ENCODE measurements at places on chromosomes 5 and 9. TPM values are rescaled to one million over a fixed set of nuclear protein-coding genes. Genes with fewer than 3 reads are reported as not detected.

The CATSPER3 gene
- total RNA-seq, result 1.2 TPM

The LHX2 gene
- 189 TPM for total RNA-seq

DNA sequence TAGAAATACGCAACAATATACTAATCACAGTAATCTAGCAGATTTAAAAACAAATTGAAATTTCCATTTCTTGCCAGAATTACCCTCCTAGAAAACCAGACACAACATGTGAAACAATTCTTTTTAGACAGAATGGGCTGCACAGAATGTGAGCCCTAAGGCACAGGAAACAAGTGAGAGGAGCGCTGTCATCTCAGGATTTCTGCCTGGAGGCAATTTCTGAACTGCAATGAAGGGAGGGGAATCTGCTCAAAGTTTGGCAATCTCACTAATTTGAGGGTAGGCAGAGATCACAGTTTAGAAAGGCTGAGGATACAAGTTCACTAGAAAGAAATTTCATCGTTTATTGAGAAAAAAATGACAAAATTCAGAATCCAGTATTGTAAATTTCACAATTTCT, 70.3 kb downstream of the INIP start:
- no peak for DNase-seq

DNA sequence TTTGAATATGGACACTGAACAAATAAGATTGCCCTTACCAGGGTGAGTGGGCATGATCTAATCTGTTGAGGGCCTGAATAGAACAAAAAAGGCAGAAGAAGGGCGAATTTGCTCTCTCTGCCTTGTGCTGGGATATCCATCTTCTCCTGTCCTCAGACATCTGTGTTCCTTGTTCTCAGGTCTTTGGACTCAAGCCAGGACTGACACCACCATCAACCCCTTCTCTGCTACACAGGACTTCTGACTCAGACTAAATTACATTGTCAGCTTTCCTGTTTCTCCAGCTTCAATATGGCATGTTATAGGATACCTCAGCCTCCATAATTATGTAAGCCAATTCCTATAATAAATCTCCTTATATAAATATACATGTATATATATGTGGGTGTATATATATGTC, 40.8 kb upstream of the SLCO6A1 start:
- DNase-seq, result no peak

DNA sequence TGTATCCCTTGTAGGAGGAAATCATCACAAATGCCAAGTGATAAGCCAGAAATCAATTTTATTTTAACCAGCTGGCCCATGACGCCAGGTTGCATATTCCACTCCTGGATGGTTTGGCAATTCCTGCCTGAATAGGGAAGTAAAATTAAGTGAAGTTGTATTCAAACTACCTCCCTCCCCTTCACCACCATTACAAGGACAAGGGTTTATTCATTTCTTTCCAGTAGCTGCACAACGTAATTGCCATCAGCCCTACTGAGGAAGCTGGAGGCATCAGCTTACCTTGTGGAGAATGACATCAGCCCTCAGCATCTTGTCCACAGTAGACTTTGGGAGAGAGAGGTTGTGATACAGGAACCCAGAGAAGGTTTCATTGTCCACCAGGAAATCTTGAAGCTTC, 66.6 kb downstream of the ABCA1 start:
- no peak for DNase-seq

DNA sequence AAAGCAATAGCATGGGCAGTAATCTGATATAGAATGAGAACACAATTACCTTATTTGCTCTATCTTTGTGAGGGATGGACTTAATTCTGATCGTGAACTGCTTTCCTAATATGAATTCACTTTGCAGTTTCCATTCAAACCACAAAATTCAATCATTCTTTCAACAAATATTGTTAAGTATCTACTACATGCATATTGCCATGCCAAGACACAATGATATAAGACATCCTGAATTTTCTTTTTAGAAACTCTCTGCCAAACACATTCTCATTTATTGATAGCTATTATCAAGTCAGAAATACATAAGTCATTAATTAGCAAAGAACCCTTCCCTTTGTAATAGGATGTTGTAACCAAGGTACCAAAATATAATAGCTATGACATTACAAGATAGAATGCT, 121.6 kb upstream of the TARS1 start:
- no peak for DNase-seq

DNA sequence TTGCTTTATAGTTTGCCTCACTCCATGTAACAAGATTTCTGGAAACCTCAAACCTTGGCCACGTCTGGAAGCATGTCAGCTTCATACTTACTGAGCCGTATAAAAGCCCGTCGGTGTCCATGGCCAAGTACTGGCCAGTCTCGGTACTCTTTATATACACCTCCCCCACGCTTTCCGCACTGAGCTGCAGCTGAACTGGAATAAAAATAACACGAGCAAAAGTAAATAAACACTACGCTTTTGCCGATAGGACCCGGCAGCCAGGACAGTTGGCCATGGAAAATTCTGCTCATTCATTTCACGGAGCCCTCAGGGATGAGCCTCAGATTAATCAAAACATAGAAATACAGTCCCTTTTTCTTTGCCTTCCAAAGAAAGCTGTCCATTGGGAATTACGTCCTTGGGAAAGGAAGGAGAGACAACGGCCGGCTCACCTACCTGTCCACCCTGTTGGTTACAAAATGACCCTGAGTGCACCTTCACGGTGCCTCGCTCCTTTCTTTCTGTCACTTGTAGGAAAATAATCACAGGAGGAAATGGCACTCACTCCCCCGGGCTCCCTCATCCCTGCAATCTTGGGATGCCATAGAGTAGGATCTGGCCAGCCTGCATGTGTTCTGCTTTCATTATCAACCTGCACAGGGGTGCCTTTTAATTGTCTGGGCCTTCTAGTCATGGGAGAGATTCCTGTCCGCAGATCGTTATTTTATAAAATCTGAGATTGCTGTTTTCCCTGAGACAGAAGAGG, 85.1 kb downstream of the FGF1 start:
- DNase-seq, result no peak

GRCh38 chr5:135718151-135718550, 116.3 kb upstream of the SLC25A48 start:
- no peak for DNase-seq

GRCh38 chr9:108224716-108225115, 631.1 kb downstream of the ACTL7B start:
- no peak for DNase-seq

DNA sequence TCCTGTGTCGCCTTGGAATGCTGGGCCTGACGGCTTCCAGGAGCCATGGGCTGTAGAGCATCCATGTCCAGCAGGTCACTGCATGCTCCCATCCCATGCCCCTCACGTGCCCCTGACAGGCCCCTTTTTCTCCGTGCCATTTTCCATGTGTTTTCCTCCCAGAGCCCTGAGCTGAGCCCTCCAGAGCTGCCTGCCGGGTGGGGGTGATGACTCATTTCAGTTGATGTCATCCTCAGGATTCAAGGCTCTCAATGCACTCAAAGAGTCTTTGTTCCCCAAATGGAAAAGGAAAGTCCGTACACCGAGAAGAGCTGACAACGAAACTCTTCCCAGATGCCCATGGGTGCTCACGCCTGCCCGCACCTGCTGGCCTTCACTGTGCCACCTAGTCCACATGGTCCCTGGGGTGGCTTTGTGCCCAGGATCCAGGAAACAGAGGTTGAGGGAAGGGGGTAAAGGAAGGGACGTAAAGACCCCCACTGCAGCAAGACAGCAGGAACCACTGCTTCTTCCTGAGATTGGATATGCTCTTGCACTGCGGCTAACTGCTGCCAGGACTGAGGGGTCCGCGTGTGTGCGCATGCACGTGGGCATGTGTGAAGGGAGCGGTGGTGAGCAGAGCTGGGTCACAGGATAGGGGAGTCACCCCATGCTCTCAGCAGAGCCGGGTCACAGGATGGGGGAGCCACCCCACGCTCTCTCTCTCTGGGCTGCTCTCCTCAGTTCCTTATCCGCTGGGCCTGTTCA, 27.6 kb downstream of the COL15A1 start:
- DNase-seq, result peak; percentile 43

DNA sequence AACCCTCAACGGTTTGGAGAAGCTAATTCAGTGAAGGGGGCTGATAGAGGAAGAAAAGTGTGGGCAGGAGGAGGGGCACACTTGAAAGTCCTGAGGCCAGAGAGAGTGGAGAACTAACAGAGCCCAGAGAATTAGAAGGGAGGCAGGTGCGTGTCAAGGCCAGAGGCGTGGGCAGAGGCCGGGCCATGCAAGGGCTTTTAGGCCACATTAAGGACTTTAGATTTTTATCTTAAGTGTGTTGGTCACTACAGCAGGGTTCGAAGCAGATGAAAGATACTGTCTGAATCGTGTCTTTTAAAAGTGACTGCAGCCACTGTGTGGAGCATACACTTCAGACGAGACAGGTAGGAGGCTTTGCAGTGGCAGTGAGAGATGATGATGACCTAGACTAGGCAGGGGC, 6.7 kb downstream of the ADRA1B start:
- DNase-seq, result no peak

DNA sequence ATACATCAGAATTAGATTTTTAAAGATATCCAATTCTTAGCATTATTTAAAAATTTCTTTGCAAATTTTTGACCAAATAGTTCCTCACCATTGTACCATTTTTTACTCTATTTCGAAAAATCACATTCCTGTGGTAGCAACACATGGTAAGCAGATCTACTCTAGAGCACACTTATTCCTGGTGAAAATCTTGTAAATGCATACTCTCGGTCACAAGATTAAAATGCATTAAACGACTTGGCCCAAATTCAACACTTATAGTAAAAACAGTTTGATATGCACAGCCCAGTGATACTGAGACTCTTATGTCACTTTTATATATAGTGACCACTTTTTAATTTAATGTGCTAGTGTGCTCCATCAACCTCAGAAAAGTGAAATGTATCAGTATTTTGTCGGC, 208.8 kb upstream of the TARS1 start:
- DNase-seq, result no peak

DNA sequence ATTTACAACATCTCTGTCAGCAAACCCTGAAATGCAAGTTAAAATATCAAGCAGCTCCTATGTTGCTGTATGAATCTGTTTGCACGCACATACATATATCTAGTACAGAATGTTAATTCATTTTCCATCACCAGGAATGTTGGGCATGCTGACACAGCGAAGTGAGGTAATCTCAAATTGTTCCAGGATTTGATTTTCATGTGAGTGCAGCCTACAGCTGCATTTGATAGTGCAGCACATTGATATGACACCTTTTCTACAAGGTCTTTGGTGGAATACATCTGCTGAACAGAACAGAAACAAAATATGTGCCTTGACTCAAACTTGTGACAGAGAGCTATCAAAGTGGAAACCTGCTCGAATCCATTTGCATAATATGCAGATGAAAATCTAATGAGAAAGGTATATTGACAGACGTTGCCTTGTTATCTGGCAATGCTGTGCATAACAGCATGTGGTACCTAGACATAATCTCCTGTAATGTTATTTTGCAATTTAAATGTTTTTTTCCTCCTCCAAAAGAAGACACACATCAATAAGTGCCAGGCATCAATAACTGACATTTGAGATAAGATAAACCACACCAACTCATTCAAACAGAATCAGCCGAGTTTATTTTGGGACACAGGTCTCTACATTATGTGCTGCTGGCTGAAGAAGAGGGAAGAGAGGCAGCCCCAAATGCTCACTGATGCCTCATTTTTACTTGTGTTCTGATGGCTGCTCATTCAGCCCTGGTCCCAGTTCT, 512.2 kb downstream of the ZNF608 start:
- no peak for DNase-seq

DNA sequence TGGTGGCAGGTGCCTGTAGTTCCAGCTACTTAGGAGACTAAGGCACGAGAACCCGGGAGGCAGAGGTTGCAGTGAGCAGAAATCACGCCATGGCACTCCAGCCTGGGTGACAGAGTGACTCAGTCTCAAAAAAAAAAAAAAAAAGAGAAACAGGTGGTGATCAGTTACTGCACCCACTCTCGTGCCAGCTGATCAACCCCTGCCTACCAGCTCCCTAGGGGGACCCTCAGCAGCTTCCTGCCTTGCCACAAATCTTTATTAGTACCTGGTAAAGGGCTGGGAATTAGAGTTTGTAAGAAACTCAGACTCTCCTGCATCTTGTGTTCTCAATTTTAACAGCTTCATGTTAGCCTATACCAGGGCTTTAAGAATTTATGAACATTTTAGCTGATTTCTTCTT, 914.9 kb downstream of the EFNA5 start:
- DNase-seq, result no peak
